ENCODE measurements at places on chromosomes 16 and 17.

DNA sequence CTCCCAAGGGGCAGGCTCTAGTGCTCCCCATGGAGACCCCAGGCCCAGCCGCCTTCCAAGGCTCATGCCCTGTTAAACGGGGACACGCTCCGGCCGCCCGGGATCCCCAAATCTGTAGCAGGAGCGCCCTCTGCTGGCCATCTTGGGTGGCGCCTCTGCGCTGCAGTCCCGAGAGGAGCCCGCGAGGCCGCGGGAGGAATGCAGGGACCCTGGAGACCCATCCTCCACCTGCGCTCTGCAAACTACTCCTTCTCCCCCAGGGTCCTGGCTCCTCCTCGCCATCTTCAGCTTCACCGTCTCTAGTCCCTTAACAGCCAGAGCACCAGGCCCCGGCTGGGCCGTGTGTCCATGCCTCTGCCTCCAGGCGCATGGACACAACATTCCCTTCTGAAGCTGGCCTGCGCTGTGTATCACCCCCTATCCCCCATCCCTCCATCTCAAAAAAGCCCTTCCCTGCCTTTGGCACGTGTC lies 23.6 kb upstream of the KRT17 start:
- peak; percentile 95 for DNase-seq

DNA sequence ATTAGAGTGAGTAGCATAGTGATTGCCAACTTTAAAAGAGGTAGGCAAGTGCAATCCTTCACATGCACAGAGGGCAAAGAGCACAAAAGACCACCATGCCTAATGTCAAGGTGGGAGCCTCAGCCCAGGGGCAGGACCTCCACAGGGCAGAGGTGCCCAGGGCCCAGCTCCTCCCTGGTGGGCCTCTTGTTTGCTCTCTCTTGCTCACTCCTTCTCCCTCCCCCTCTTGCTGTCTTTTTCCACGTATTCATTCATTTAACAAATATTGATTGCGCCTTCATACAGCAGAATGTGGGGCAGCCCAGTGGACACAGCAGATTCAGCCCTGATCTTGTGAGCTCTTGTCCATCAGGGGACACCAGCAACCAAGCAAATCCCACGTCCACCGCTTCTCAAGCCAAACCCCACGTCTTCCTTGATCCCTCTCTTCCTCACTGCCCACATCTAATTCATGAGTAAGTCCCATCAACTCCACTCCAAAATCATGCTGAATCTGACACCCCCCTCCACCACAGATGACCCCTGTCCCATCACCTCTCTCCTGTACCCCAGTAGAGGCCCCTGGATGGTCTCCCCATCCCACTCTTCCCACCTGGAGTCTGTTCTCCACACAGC lies 44.1 kb upstream of the RPL38 start:
- DNase-seq: no peak

GRCh38 chr16:85664580-85665372 lies 24.0 kb downstream of the GINS2 start:
- DNase-seq: no peak

DNA sequence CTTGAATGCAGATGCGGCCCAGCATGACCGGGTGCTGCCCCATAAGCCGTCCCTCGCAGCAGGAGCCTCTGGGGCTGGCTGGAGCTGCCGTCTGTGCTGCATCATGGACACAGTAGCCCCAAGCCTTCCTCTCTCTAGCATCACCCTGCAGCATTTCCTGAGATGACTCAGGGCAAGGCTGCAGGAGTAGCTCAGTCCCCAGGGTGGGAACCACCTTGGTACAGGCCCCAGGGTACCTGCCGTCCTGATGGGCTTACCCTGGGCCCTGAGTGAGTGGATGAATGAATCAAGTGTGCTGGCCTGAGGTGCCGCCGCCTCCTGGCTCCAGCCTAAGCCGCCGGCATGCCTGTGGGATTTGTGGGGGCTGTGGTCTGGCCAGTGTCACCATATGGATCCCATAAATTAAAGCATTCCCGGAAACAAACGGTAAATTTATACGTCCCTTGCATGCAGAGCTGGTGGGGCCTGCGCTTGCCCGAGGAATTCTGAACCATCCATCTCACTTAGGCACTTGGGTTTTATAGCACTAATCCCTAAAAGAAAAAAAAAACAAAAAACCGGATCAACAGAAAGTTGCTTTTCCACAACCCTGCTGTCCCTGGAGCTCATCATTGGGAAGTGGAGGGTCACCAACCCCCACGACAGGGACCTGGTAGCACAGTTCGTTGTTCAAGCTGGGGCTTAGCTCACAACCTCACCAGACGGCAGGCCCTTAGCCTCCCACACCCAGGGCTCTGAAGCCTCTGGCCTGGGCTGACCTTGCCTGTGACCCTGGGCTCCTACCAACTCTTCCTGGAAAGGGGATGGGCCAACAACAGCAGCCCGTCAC lies 242.6 kb upstream of the CIBAR2 start:
- DNase-seq: no peak

GRCh38 chr17:20202141-20202621 lies 193.0 kb downstream of the SPECC1 start:
- DNase-seq: no peak

DNA sequence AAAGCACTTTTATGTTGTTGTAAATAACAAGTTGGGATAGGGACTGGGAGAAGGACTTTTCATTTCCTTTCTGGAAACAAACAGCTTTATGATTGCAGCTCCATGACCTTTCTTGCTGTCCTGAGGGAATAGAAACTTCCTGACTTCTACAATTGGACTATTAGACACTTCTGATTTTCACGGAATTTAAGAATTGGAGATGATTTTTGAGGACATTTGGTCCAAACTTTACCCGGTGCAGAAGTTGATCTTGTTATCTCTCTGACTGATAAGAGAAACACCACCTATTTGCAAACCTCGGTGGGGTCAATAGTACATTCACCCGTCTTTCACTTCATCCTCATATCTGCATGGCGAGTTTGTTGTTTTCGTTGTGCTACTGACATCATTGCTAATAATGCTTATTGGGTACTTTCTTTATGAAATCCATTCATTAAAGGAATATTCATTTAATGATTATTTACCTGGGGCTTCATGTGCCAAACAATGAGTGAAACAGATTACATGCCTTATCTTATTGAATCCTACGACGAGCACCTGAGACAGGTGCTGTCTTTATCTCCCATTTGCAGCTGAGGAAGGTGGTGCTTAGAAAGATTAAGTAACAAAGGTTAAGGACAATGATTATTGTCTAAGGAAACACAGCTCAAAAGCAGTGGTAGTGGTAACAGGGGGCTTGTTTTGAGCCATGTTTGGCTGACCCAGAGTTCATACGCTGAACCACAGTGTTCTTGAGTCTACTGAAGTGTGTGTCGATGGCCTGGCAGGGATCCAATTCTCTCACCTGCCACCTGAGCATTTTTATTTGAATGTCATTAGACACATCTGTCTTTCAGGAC lies 176.9 kb upstream of the FAM20A start:
- no peak for DNase-seq

DNA sequence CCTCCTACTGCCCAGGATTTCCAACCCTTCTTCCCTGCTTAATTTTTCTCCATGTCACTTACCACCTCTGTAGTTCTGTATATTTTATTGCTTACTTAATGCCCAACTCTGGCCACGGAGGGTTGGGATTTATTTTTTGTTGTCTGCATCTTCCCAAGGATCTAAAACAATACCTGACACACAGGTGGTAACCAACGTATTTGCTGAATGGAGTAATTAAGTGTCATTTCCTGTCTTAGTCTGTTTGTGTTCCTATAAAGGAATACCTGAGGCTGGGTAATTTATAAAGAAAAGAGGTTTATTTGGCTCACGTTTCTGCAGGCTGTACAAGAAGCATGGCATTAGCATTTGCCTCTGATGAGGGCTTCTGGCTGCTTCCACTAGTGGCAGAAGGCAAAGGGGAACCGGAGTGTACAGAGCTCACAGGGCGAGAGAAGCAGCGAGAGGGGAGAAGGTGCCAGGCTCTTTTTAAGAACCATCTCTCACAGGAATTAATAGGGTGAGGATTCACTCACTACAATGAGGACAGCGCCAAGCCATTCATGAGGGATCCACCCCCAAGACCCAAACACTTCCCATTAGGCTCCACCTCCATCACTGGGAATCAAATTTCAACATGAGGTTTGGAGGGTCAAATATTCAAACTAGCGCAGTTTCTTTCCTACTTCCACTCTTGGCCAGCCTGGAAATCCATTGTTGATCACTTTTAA lies 44.8 kb downstream of the ERN1 start:
- no peak for DNase-seq

DNA sequence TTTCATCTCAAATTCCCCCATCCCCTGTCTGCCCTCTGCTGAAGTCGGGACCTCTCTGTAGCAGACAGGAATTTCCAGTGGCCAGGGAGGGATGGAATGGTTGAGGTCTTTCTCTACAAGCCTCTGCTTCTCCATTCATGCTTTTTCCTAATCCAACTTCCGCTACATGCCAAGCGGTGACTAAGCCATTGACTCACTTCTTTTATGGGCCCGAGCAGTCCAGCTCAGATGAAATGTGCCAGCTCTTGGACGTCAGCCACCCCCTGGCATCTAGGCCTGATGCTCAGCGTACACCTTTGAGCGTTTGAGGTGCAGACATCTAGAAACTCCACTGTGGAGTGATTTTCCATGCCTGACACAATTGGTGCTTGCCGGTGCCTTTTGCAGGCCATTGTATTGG lies 40.7 kb upstream of the GPR139 start:
- no peak for DNase-seq

DNA sequence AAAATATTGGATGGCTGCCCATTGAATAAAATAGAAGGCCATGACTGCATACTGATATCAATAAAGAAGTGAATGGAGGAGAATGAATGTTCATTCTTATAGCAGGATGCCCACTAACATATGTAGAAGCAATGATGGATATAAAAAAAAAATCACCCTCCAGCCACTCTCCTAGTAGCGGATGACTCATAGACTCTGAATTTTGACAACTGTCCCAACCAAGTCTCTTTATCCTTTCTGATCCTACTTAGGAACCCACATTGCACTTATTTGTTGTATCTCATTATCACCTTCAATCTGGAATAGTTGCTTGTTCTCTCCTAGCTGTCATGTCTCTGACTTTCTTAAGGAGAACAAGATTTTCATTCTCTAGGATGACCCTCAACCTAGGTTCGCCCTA lies 429.9 kb downstream of the HS3ST3B1 start:
- DNase-seq: no peak

DNA sequence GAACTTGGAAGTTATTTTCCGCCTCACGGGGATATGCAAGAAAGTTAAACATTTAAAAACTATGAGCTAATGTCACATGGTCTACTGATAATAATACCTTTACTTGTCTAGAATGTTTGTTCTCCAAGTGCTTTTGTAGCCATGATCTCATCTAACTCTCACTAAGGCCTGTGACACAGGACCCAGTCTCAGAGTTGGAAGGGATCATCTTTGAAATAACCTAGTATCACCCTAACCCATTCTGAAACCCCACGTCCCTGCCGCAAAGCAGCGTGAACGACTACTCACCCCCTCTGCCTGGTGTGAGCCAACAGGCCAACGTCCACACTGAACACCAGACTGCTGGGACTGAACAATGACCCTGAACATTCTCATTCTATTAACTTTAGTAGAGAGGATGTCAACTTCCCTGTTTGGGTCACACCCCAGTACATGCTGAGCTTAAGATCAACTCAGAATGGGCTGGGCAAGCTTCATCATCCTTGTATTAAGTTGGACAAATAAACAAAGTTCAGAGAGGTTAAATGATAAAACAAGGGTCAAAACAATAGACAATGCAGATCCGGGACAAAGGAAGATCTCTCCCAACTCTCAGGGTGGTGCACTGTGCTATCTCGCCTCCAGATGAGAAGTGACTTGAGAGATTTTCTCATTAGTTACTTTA lies 54.8 kb upstream of the BCAR1 start:
- DNase-seq: no peak

DNA sequence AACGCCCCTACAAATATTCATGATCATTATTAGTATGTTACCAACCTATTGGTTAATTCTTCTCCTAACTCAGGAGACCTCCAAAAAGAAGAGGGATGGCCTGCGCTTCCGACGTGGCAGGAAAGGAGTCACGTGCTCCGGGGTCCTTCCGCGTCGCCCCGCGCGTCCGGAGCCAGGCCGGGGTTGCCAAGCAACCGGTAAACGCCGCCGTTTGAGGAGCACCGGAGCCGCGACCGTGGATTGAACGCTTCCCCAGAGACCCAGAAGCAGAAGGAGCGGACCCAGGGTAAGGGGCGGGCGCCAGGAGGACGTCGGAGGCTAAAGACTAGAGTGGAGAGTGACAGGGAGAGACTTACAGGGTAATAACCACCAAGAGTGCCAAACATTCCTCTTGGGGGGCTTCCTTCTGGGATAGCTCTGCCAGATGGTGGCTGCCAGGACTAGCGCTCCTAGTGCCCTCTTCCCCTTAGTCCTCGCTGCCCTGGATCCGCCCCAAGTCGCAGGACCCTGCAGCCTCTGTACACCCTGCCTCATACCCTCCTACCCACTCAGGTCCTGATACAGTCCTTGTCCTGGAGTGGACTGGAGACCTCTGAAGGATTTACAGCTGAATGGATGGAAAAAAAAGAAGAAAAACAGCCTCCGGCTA lies at the start of gene DNAI2:
Gene DNAI2 (plus strand): TSS at position 175 of the 649 bp plus-strand sequence. CDS start 7,584 bp downstream, outside the sequence.
- DNase-seq: peak; percentile 70

- DNase-seq: no peak
Measured at GRCh38 chr16:56140645-56141044, 50.6 kb upstream of the GNAO1 start.

Measured in glutamatergic neuron (in vitro differentiated cells).